ENCODE measurements at places on chromosomes 2 and 18.
A peak's percentile ranks its signal among the peaks of the same experiment; 100 is the strongest.

DNA sequence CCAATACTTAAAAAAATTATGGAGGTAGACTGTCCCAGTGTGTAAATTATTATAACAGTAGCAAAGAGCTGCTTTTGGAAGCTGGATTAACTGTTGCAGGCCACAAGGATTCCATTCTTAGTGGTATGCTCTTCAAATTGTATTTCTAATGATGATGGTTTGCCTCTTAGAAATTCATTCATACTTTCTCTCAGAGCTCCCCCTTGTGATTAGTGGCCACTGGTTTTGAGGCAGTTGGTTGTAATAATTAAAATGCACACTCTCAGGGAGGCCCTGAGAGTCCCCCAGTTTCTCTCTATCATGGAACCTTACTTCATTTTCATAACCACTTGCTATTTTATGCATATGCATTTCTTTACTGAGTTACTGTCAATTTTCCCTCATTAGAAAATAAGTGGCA is 122.5 kb downstream of the PLA2R1 start:
- peak; percentile 42 for DNase-seq

GRCh38 chr18:58303363-58303762 is 259.3 kb downstream of the NEDD4L start:
- no peak for DNase-seq

DNA sequence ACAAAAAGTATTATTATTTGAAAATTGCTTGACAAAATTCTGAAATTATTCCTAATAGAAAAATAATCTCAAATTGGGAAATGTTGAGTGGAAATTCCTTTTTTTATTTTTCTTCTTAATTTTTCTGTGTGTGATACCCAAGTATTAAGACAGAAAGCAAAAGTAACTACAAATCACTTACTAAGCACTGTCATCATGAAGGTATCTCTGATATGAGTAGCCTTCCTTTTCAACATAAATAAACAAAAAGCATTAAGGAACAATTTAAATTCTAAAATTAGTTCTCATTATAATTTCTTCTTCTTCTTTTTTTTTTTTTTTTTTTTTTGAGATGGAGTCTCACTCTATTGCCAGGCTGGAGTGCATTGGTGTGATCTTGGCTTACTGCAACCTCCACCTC is 174.2 kb upstream of the RBMS1 start:
- DNase-seq, result no peak

DNA sequence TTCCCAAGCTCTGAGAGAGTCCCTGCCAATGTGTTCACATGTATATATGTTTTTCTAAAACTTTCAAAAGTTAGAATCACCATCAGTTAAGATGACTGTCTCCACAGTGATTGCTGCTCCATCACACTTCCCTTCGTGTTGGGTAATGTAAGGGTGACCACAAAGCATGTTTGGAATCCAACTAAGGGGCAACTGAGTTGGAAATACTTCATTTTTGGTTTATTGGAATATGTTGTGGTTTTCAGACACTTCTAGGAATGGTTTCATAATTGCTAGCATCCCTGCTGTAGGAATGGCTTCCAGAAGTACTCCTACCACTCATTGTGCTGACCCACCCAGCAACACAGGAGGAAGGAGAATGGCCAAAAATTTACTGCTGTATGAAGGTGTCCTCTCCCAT is 212.5 kb upstream of the GULP1 start:
- no peak for DNase-seq

- no peak for DNase-seq
These were observed 494.2 kb downstream of the ARHGAP15 start for GRCh38 chr2:143623231-143623908.

DNA sequence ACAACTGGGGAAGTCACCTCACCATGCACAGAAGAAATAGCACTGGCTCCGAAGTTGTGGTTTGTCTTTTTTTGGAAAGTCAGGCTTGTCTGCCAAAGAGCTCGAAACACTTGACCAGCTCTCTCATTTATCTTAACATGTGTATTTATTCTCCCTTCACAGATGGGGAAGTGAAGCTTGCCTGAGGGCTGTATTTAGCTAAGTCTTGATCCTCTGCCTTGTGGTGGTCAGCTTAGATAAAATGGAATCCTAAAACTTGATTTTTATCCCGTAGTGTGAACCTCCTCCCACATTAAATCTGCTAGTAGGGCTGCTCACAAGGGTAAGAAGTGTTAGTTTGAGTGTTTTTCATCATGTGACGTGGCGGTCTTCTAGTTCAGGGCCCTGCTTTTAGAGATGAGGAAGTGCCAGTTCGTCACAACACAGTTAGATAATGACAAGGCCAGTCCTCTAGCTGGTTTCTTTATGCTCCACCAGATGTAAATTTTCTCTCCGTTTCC is 89.7 kb downstream of the TMEM247 start:
- DNase-seq, result no peak

DNA sequence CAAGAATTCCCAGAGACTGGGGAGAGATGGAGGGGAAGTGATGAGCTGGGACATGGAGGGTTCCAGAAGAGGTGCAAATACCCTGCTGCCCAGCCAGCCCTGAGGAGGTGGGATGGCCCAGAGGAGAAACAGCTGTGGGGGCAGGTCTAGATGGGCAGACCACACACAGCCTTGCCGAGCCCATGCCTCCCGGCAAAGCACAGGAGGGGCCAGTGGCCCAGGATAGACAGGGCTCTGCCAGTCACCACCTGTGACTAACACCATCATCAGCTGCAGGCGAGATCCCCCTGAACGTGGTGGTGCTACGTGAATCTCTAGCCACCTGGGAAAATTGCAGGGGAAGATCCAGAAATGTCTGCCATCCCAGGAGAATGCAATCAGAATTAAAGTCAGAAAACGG is 39.4 kb downstream of the SCTR start:
- no peak for DNase-seq

- DNase-seq, result no peak
These were observed 106.8 kb downstream of the CYP26B1 start for GRCh38 chr2:72040629-72041571.

DNA sequence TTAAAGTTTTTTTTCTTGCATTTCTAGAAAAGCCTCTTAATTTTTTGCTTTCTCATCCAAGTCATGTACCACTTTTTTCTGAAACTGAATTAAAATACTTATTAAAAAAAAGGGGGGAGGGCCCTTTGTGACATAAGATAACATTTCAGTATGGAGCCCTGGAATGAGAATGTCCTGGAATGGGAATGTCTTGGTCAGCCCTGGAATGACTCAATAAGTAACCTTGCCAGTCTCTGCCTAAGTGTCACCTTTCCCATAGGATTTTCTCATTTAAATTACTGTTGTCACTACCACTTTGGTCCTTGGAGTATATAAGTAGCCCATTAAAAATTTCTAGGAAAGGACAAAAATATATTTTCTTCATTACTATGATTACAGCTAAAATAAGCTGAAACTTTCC is 4.7 kb downstream of the UBXN2A start:
- DNase-seq, result no peak

DNA sequence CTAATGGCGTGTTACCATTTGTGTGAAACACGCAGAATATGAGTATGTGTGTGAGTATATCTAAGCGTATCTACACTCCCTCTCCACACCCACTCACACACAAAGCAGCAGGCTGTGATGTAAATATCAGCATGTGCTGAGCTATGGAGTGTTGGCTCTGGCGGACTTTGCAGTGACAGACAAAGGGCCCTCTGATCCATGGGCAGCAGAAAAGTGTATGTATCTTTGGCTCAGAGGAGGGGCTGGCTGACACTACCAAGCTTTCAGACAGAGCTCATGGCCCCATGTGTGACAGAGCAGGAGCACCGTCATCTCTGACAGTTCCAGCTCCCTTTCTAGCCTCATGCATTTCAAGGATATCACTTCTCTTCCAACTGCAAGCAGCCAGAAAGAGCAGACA is 57.2 kb upstream of the ASB18 start:
- no peak for DNase-seq

DNA sequence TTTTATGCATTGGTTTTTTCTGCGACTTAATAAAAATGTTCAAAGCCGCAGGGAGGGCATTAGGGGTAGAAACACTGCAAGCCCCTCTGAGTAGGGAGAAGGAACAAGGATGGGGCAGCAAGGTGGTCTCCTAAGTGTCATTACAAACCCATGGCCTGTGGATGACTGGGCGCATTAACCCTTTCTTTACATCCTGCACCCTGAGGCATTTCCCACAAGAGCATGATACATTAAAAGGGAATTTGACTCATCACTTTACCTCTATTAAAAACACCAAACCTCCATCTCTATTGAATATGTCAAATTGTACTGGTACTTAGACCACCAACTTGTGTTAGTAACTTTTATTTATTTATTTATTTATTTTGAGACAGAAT is 112.5 kb downstream of the VIT start:
- DNase-seq, result no peak

GRCh38 chr2:70608373-70608772 is 54.7 kb upstream of the TGFA start:
- DNase-seq, result no peak

GRCh38 chr2:205865056-205865455 is 182.8 kb downstream of the NRP2 start:
- no peak for DNase-seq

DNA sequence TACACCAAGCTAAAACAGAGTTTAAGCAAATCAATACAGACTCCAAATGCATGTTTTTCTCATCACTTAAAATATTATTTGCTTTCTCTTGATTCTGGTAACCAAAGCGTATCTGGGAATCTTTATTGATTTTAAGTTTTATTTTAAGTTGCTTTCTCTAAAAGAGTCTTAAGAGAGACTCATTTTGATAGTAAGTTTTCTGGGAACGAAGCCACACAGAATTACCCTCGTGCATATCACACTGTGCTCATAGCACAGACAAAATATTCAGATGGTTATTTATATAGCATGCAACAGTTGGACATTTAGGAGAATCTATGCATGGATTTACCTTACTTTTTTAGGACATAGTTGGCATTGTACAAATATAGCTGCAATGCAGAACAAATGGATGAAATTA is 597.5 kb upstream of the NRXN1 start:
- no peak for DNase-seq

DNA sequence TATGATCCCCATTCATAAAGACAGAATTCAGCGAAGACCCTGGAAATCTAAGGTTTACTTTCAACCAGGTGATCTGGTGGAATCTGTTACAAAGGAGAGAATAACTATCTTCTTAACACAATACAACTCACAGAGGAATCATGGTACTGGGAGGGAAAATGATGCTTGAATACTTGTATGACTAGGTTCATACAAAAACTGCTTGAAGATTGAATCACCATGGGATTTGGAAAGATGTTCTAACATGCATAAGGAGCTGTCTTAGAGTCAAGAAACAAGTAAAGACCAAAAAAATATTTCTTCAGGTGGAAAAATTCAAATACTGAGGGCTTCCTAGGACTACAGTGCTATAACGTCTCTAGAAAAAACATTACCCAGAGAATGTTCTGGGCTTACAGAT is 32.2 kb downstream of the COL5A2 start:
- no peak for DNase-seq

DNA sequence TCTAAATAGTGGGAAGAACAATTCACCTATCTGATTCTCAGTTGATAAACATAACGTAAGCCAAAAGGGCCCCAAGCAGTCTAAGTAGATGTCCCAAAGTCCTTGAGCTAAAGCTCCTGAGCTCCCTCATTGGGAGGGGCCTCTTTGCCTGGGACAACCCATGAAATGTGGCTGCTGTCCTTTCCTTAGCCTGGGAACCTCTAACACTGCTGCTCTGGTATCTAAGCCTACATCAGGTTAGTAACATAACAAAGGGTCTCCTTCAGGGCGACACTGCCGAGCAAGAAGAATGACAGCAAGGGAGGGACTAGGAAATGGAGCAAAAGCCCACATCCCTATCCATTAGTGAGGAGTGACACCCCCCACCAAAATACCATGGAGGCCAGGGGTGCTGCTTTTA is 98.3 kb downstream of the MAPRE2 start:
- DNase-seq, result no peak

- no peak for DNase-seq
These were observed 25.6 kb upstream of the PMAIP1 start for GRCh38 chr18:59874166-59874565.

- no peak for DNase-seq
These were observed 907.1 kb downstream of the ERBB4 start for GRCh38 chr2:211631503-211631902.

DNA sequence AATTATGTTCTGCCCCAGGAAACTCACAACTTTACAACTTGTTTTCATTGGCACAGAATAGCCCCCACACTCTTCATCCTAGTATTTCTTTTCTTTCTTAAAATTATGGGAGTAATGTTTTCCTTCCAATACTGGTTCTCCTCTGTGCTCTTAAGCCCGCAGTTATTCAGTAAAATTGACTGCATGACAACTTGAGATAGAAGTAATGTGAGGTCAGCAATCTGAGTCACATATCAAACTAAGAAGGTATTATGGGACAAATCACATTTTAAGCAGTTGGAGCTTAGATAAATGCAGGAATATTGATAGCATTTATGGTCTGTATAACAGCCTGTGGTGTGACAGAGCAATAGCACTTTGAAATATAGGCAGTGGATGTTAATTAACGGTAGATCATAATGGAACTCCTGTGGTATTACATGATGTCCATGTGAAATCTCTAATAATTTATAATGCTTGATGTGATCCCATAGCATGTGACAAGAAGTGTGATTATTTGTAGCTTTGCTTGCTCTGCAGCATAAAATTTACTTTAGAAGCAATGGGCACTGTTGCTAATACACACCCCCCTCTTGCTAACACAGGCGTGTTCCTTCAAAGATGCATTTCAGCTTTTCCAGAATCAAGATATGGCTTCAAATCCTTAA is 351.4 kb upstream of the CDH20 start:
- no peak for DNase-seq

GRCh38 chr18:37493352-37493935 is 72.2 kb downstream of the CELF4 start:
- no peak for DNase-seq

DNA sequence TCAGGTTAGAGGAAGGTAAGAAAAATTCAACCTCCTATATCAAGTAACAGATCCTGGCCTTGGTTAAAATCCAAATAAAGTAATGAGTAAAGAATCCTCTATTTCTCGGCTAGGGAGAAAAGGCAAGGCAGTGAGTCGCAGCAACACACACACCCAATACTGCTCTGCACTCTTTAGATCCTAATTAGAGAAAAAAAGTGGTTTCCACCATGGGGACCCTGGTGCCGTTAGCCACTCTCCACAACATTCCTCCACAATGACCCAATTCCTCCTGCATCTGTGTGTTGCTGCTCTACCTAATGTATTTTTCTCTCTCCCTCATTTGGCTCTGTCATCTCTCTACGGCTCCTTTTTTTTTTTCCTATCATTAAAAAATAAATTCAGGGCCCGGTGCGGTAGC is 462.7 kb downstream of the METTL4 start:
- no peak for DNase-seq

GRCh38 chr2:50492477-50492851 is 539.5 kb downstream of the NRXN1 start:
- DNase-seq, result peak; percentile 53

DNA sequence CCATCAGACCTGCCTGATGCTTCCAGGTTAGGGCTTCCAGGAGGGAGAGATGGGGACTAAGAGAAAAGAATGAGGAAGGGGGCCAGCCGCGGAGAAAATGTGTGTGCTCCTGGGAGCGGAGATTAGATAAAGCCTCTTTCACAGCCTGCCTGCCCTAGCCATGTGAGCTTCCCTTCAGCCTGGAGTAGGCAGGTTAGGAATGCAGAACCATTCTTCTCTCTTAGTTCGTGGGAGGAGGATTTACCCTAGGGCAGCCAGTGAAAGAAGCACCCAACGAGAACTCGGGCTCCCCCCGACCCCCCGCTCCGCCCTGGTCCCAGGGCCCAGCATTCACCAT is 36.1 kb downstream of the POMC start:
- no peak for DNase-seq

GRCh38 chr18:52995875-52996274 is 655.9 kb downstream of the DCC start:
- peak; percentile 84 for DNase-seq
